ENCODE measurements at places on chromosomes 4 and X.

DNA sequence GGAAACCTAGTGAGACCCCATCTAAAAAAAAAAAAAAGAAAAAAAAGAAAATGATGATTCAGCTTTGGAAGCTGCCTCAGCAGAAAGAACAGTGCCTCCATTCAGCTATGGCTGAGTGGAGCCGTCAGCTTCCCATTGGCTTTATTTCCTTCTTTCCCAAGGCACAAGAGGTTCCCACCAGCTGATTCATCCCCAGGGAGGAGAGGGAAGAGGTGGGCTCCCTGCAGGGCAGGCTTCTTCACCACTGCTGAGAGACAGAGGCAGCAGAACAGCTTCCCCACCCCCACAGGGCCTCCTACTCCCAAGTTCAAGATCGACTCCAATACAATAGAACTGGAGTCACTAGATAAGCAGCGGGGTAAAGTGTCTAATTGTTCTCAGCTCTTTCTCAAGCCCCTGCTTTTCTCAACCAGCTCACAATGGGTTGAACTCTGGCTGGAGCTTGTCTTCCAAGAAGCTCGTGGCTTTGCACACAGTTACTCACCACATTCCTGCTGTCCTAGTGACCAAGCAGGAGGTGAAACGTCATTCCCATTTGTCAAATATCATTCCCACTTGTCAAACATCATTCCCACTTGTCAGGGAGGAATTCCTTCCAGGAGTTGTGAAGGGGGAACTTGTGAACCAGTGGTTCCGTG is 47.8 kb downstream of the FHDC1 start:
- no peak for DNase-seq

DNA sequence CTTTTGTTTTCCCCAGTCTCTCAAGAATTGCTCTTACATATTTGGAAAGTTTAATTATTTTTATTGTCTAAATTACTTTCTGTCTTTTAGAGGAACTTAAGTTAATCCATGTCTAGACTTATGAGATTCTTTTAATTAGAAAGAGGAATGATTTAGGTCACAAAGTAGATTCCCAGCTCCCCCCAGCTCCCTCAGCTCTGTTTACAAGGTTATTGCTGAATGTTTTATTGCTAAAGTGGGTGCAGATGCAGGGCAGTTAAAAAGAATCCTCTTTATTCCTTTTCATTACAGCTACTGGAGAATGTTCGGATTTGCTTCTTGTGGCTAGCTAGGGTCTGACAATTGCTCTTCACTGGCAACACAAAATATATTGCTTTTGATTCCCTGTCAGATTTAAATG is 33.7 kb upstream of the CCKAR start:
- no peak for DNase-seq

GRCh38 chrX:72100824-72101351 is 30.8 kb downstream of the RTL5 start:
- no peak for DNase-seq

DNA sequence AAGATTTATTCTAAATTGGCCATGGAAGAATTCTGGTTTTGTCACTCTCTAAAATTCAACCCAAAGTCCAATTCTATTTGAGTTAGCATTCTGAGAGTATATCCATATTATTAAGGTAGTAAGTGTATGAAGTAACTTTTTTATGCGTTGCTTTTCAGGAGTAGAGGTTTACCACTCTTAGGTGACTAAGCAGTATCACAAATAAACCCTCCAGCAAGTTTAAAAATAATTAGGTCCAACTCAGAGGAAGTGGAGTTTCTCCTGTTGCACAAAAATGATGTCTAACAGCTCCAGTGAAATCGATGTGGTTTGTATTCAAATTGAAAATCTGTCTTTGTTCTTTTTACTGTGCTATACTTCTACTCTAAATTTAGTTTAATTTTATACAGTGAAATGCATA is 6.6 kb downstream of the SCML1 start:
- DNase-seq = no peak
